Muscle of leg (tissue), 16 donors: ENCODE measurements at places on chromosomes 13 and 19.

- DNase-seq, result no peak
Observed at GRCh38 chr19:10899151-10899653, 27.8 kb downstream of the CARM1 start.

DNA sequence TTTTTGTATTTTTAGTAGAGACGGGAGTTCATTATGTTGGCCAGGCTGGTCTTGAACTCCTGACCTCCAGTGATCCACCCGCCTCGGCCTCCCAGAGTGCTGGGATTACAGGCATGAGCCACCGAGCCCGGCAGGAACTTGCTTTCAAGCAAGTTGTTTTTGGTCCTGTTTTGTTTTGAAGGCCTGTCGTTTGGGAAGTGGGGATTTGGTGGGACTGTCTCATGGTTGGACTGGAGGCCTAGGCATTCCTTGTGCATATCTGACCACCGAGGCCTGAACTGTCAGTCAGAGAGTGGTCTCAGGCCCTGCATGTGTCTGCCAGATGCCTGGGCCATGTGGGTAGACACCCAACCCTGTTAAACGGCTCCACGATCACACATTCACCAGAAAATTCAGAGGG, 26.3 kb downstream of the UBXN6 start:
- DNase-seq, result no peak

GRCh38 chr13:107139006-107139405, 571.1 kb upstream of the ARGLU1 start:
- DNase-seq, result peak; percentile 71

GRCh38 chr19:46147791-46148288, at the start of gene IGFL2:
Gene IGFL2 (plus strand): TSS chr19:46148238. CDS start chr19:46148279, 41 bp downstream.
- no peak for DNase-seq

DNA sequence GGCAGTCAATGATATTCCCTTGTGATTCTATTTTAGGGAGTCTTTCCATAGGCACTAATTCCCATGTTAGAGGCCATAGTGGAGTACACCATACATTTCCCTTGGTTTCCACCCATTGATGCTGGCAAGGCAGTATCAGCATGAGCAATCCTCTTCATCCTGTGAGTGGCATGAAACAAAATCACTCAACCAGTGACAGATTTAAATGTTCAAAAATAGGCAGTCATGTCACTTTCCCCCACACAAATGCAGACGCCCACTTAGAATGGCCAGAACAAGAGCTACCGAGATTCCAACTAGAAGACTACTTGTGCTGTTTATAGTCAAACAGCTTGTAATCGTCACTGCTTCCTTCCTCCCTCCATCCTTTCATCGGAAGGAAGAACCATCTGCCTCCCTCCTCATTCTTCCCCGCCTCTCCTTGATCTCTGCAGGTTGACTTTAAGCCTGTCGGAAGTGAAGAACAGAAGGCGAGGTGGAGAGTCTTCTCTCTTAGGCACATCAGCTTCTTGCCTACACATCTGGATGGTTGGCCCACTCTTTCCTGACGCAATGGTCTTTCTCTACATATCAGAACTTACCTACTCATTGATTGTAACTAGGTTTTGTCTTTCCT, 22.6 kb downstream of the RASL11A start:
- DNase-seq, result no peak
